ENCODE measurements at places on chromosomes 4 and X.

- no peak for DNase-seq
These were observed 25.7 kb upstream of the RP2 start for GRCh38 chrX:46811121-46811520.

GRCh38 chrX:74104356-74105015 is 199.5 kb upstream of the ZCCHC13 start:
- no peak for DNase-seq

DNA sequence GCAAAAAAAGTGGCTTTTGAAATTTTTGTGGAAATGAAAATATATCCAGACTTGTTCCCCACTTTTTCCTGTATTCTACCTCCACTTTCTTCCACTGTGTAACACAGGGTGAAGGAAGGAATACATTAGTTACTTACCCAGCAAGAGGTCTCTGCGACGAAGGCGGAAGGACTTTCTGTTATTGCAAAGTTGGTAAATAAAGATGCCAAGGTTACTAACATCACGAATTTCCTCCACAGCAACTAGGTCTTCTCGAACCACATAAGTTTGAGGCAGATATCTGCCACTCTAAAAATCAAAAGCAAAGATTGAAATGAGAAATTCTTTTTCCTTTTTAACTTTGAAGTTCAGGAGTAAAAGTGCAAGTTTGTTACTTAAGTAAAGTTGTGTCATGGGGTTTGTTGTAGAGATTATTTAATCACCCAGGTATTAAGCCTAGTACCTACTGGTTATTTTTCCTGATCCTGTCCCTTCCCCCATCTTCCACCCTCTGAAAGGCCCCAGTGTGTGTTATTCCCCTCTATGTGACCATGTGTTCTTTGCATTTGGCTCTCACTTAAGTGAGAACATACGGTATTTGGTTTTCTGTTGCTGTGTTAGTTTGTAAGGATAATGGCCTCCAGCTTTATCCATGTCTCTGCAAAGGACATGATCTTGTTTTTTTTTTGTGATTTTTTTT is 5.8 kb downstream of the ITM2A start:
- no peak for DNase-seq

- DNase-seq: no peak
These were observed 58.6 kb upstream of the CHRNA9 start for GRCh38 chr4:40276546-40276945.

GRCh38 chr4:99624141-99624719 is 33.4 kb downstream of the C4orf54 start:
- DNase-seq: no peak

GRCh38 chrX:138648568-138648967 is 62.9 kb downstream of the FGF13 start:
- no peak for DNase-seq

GRCh38 chr4:121098266-121098665 is 25.9 kb upstream of the NDNF start:
- DNase-seq: no peak

GRCh38 chrX:80432863-80433262 is 12.6 kb downstream of the TENT5D start:
- no peak for DNase-seq

GRCh38 chr4:2047031-2047660 is 12.0 kb upstream of the NAT8L start:
- DNase-seq: no peak

- no peak for DNase-seq
These were observed 7.2 kb upstream of the CTAG2 start for GRCh38 chrX:154660541-154660940.

GRCh38 chr4:126386512-126386911 is 1071.8 kb downstream of the FAT4 start:
- no peak for DNase-seq

DNA sequence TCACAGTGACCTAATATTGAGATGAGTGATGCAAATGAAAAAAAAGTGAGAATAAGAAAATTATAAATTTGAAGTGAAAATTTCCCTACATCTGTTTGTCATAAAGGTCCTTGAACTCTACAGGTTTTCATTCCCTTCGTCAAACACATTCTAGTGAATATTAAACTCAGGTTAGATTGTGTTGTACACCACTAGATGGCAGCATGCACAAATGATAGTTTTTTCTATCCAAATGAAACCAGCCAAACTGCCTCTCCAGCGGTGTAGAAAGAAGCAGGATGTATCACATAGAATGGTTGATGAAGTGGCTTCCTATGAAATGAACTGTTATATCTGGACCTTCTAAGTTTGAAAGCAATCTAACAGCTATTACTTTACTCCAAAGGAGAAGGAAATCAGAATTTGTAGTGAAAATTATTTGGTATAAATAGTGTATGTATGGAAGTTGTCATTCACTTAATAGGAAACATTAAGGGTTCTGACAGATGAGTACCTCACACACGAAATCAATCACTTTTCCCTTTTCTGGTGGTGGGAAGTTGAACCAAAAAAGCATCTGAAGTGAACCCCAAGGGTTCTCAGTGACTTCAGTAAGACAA is 382.7 kb downstream of the UNC5C start:
- DNase-seq: no peak

GRCh38 chrX:101252634-101253033 is 33.0 kb downstream of the DRP2 start:
- no peak for DNase-seq
